ENCODE measurements at places on chromosomes 4 and X.

- no peak for DNase-seq
Measured at GRCh38 chr4:181301735-181302710, 941.2 kb upstream of the TENM3 start.

- DNase-seq: no peak
Measured at GRCh38 chr4:3809028-3809427, 42.8 kb downstream of the ADRA2C start.

DNA sequence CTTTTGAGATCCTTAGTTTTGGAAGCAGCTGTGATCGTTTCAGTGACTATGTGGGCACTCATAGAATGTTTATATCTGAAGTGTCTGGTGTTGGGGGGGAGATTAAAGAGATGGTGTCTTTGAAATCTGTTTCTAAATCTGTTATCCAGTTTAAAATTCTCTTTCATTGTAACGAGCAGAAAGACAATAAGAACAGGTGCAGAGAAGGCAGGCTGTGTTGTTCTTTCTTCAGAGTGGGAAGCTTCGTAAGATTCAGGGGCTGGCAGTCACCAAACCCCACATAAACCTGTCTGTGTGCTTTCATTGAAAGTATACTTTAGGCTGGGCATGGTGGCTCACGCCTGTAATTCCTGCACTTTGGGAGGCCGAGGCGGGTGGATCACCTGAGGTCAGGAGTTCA is 16.3 kb upstream of the DHRSX start:
- no peak for DNase-seq

DNA sequence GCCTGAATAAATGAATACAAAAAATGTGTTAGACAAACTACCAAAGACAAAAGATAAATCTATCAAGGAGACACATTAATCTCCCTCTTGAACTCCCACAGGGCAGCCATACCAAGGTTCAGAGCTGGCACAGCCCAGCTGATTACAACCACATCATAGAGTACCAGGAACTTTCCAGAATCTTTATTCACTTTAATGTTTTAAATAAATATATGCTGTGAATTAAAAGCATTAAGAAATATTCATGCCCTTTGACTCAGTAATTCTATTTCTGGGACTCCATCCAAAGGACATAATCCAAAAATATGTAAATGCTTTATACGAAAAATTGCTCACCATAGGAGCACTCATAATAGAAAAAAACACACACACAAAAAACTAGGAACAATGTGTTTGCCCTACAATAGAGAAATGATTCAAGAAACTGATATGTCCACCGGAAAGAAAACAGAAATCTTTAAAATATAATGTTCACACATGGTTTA is 126.0 kb downstream of the LDB2 start:
- no peak for DNase-seq

- no peak for DNase-seq
Measured at GRCh38 chr4:82626251-82626868, 64.6 kb upstream of the TMEM150C start.

DNA sequence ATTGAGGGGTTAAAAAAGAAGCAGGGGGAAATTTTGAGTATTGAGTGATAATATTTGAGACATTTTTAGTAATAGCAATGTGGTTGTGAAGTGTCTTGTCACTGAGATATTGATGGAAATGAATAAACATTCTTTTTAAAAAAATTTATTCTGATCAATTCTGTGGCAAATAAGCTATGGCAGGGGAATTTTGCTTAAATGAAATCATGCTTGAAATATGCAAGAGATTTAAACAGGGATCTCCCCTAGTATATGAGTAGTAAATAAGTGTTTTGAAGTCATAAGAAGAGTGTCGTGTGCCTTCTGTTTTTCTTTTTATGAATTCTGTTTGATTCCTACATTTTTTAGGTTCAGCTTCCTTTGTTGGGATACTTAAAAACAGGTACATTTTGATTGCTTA is 23.2 kb downstream of the IL15 start:
- DNase-seq: no peak

DNA sequence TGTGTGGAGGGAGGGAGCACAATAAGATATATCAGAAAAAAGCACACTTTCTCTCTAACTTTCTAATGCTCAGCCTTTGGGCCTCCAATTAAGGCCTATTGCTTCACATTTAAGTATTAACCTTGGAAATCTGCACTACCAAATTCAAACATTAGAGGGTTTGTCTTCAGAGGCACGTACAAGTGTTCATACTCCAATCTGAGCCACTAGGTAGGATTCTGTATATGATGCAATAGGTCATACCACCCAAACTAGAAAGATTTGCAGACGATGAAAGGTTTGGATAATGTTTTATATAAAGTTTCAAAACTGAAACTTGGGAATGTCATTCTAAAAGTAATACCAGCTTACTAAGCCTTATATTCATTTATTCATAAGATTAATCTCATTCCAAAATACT is 106.4 kb downstream of the MID1 start:
- no peak for DNase-seq

DNA sequence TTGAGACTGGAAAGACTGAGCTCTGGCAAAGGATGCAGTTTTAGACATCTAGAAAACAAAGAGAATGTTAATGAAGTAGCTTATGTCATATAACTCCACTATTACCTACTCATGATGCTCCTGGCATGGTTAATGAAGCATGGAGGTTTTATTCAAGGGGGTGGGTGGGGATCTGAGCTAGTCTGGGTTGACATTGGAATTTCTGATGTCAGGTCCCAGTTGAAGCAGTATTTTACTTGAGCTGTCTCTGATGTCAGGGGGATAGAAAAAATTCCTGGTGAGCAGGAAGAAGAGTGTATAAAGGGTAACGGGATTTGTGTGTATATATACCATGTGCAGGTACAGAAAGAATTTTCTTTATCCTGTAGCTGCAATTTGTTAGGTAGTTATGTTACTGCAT is 102.0 kb downstream of the ELOVL6 start:
- DNase-seq: no peak

DNA sequence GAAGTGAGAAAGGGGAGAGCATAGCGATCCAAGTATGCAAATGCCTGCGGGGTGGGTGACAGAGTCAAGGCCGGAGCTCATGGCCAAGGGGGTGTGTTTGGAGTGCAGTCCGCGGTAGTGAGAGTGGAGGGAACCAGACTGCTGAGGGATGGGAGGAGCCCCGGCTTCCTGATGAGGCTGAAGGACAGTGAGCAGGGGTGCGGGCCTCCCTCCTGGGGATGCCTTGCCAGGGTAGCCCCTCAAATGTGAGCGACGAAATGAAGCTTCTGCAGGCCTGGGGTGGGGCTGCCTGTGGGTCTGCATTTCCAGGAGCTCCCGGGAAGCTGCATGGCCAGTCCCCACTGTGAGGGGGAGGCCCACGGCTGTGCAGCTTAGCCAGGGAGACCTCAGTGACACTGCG is 45.0 kb downstream of the PSAPL1 start:
- no peak for DNase-seq

- DNase-seq: no peak
Measured at GRCh38 chrX:133033010-133033409, 63.9 kb downstream of the USP26 start.

DNA sequence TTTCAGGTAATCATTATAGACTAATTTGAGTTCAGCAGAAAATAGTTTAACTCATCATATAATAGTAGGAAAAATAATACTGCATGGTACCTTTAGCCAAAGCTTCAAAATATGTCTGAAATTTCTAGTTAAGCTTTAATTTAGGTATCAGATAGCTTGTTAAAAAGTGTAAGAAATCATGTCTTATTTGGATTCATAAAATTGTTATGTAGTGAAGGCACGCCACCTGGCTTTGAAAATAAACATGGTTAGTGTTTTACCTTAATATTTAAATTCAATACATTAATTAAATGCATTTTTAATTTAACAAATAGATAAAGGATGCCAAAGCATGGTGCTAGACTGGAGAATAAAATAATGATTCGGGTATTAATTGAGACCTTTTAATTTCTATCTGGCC is 211.4 kb downstream of the FSTL5 start:
- DNase-seq: no peak

GRCh38 chr4:166823126-166823525 is 411.2 kb downstream of the SPOCK3 start:
- no peak for DNase-seq

DNA sequence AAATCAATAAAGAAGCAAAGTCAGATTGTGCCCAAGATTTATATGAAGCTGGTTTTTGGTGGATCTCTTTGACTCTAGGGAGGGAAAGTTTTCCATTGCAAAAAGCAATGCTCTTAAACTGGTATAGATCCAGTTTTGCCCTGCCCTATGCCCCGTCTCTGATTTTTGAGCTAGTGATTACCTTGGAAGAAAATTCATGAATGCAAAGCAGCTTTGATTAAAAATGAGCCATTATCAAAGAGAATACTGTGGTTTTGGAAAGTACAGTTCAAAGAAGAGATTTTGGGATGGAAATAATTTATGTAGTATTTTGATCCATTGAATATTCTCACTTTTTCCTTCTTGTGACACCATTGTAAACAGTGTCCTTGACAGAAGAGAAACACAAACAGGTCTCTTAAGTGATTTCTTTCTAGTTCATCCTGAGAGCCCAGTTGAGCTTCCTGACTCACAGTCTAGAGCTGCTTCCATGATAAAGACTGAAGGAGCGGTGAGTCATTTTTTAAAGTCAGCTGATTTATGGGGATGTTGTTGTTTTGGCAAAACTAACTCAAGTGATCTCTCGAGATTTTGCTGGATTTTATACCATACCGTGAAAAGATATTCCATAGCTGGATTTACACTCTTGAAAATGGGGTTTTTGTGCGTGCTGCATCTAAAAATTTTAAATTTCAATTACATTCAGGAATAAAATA is 76.7 kb downstream of the AFF1 start:
- DNase-seq: no peak

- no peak for DNase-seq
Measured at GRCh38 chr4:149884046-149884445, 68.4 kb upstream of the IQCM start.

DNA sequence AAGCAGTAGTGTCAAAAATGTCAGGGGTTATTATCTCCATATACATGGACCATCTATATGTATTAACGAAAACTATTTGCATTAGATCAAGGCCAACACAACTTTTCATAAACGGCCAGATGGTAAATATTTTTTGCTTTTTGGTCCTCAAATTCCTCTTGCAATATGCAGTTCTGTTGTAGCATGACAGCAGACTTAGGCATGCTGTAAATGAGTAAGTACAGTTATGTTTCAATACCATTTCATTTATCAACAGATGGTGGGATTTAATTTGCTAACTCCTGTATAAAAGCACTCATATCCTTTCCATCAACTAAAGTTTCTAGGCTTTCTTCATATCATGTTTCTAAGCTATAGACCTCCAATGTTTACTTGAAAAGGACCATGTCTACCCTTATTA is 208.1 kb downstream of the ANKRD50 start:
- DNase-seq: no peak

DNA sequence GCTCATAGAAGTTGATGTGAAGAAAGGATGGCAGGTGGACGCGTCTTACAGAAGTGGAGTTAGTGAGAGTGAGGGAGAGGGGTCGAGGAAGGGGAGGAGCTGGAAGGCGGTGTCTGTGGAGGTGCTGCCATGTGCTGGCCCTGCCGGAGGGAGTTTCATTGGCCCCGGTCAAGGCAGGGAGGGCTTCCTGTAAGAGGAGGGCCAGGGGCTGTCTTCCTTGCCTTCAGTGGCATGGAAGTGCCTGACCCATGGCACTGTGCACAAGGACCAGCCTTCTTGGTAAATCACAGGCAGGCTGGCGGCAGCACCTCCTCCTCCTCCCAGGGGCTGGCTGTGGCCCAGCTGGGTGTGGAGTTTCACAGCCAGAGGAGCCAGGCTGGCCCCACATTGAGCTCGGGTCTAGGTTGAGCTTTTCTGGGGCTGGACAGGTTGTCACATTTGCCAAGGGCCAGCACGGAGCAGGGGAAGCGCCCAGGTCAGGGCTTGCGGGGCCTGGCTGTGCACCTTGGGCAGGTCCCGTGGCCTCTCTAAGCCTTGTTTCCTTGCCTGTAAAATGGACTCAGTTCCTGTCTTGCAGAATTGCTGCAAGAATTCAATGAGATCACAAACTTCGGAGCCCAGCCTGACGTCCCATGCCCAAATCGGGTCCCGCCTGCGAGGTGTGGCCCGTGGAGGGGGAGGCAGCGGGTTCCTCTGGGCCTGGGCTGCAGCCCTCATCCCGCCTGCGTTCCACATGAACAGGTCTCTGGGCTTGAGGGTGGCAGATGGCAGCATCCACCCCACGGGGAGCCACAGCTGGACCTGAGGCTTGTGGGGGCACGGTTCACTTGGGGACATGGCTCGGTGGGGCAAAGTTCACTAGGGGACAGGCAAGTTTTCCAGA is 7.0 kb downstream of the HTRA3 start:
- no peak for DNase-seq

GRCh38 chr4:93346840-93347239 is 481.7 kb upstream of the ATOH1 start:
- no peak for DNase-seq

DNA sequence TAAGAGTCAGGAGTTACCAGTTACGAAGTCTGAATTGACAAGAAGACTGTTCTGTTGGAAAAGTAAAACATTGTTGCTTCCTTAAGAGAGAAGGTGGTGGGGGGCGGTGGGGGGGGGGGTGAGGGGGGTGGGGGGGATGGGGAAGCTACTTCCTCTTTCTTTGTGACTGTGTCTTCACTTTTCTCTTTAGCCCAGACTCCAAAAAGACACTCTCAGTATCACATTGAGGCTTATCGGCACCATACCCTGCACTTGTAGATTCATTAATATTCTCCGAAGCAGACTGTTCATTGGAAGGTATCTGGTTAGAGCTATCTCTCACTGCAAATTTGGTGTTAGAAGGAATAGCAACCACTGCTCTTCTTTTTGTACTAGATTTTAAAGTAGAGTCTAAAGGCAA is 94.5 kb upstream of the IL13RA1 start:
- no peak for DNase-seq

- DNase-seq: no peak
Measured at GRCh38 chr4:141797966-141798365, 161.6 kb downstream of the IL15 start.

DNA sequence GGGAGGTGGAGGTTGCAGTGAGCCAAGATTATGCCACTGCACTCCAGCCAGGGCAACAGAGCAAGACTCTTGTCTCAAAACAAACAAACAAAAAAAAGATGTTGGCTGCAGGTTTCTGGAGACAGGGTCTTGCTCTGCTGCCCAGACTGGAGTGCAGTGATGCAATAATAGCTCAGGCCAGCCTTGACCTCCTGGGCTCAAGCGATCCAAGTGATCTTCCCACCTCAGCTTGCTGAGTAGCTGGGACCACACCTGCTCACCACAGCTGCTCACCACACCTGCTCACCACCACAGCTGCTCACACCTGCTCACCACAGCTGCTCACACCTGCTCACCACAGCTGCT is 29.9 kb upstream of the CPLX1 start:
- DNase-seq: no peak

- no peak for DNase-seq
Measured at GRCh38 chr4:45284400-45285085, 558.2 kb upstream of the GNPDA2 start.

Data from stimulated activated CD4-positive, alpha-beta T cell treated with anti-CD3 and anti-CD28 coated beads, Interleukin-12 subunit alpha, Interleukin-12 subunit beta, amount 100 ng/mL, for 48 hours (primary cell).